H9 (cell line): ENCODE measurements at places on chromosomes 3 and 15. TPM values are rescaled to one million over a fixed set of nuclear protein-coding genes. Genes with fewer than 3 reads are reported as not detected.

- no peak overlapping the region for H3K4me3 ChIP-seq
- H3K36me3 ChIP-seq: no peaks in the 10 kb centered on the region
- H3K4me1 ChIP-seq: no peaks in the 10 kb centered on the region
- no peak for DNase-seq
Measured at GRCh38 chr3:42397644-42398043, 12.8 kb downstream of the LYZL4 start.

DNA sequence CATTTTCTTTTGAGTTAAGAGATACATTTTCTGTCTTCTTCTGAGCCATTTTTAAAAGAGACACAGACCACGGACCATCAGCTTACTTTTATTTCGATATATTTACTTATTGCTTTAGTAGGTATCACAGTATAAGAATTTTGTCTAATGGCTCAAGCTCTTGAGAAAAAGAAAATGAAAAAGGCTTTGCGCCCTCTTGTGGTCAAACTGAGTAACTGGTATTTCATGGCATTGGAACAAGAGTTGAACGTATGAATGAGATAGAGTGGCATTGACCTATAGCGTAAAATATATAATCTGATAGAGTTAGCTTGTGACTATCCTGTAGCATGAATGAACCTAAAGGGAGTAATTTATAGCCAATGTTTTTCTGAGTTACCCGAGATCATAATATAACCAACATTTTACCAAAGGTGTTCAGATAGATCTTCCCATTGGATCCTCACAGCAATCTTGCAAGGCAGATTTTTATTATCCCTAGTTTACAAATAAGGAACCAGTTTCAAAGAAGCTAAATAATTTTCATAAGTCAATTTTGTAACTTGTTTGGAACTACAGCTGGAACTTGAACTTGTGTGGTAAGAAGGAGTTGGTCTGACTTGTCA is 154.6 kb downstream of the POLR2M start:
- H3K4me3 ChIP-seq: no peak overlapping the region
- DNase-seq: no peak
- H3K27ac ChIP-seq: no peak overlapping the region
- H3K36me3 ChIP-seq: no peaks in the 10 kb centered on the region
- H3K4me1 ChIP-seq: no peaks in the 10 kb centered on the region

Gene CATSPER2
- 1.6 and 4.6 TPM in 2 replicates for total RNA-seq

GRCh38 chr3:160643994-160644393 is 33.0 kb upstream of the ARL14 start:
- no peak overlapping the region for H3K4me3 ChIP-seq
- H3K27me3 ChIP-seq: no peaks in the 10 kb centered on the region
- H3K4me1 ChIP-seq: no peaks in the 10 kb centered on the region

GRCh38 chr3:153829606-153830170 is 291.5 kb upstream of the ARHGEF26 start:
- peaks cover 10% of the 10 kb centered on the region for H3K36me3 ChIP-seq
- no peaks in the 10 kb centered on the region for H3K27me3 ChIP-seq
- no peak for DNase-seq
- no peak overlapping the region for H3K4me3 ChIP-seq
- no peaks in the 10 kb centered on the region for H3K4me1 ChIP-seq
